Astrocyte of the spinal cord (primary cell): ENCODE measurements at places on chromosomes 4 and X.

DNA sequence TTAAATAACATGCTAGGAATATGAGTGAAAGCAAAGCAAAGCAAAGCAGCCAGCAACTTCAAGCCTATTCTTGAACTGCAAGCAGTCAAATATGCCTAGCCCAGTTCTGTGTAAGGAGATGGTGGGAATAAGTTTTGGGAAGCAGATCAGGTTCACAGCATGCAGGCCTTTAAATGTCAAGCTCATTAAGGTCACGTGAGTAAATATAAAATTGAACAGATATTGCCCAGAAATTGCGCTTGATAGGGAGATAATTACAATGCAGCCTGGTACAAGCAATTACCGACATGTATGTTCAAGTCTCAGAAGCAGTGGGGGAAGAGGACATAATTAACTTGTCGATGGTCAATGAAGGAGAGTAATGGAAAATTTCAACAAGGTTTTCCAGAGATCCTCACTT lies 6.0 kb downstream of the GNPDA2 start:
- no peak for DNase-seq

GRCh38 chrX:153635388-153635787 lies 11.6 kb upstream of the DUSP9 start:
- no peak for DNase-seq

DNA sequence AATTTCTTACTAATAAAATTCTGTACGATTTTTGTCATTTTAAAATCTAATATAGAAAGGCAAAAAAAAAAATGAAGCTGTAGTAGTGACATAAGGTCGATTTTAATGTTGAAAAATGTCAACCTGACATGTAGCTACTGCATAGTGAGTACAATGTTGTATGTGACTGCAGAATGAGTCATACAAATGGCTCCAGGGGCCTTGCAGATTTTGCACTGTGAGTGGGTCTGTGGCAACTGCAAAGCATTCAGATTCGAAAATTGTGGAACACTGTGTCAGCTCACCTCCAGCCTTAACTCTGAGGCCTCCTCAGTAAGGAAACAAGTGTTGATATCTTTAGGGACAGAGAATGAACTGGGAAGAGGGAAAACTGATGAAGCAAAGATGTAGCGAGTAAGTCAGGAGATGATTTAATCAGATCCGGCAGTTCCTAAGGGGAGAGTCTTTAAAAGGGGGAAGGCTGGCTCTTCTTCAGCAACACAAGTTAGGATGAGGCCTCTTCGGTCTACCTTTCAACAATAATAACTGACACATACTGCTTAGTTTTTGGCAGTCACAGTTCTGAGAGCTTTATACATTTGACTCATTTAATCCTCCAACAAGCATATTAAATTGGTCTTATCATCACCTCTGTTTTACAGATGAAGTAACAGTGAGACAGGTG lies 24.9 kb downstream of the TKTL2 start:
- DNase-seq = peak; percentile 39

GRCh38 chrX:19640693-19641374 lies 125.5 kb upstream of the MAP3K15 start:
- no peak for DNase-seq
